ENCODE measurements at places on chromosomes 7 and 10.

- DNase-seq: no peak
Measured at GRCh38 chr7:85479918-85480643, 293.2 kb upstream of the SEMA3D start.

DNA sequence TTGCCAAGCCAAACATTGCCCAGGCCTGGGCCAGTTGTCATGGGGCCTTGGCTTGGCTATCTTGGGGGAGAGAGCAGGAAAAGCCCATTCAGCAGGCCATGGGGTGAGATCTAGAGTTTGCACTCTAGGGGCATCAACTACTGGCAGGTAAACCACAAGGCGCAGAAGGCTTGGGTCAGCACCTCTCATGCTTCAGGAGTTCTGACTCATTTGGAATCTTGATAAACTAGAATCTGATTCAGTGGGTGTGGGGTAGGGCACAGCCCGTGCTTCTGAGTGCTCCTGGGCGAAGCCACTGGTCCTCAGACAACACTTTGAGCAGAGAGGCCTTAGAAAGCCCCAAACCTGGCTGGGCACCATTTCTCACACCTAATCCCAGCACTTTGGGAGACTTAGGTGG, 81.1 kb downstream of the RGS10 start:
- no peak for DNase-seq

DNA sequence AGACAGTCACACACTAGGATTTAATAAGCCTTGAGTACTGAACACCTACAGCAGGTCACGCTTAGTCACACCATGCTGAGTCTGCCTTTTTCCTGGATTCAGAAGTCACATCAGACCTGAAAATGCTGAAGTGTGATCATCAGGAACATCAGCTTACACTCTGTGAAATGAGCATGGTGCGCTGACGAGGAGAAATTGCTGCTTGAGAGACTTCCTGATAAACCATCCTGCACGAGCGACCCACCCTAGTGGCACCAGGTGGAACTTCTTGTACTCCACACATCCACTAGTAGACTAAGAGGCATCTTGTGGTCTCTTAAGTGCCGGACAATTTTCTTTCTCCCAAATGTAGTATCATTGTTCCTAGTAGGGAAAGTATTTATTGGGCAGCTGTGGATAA, 51.8 kb upstream of the MRLN start:
- DNase-seq: no peak

GRCh38 chr10:79019441-79020014, 49.2 kb upstream of the ZMIZ1 start:
- no peak for DNase-seq

DNA sequence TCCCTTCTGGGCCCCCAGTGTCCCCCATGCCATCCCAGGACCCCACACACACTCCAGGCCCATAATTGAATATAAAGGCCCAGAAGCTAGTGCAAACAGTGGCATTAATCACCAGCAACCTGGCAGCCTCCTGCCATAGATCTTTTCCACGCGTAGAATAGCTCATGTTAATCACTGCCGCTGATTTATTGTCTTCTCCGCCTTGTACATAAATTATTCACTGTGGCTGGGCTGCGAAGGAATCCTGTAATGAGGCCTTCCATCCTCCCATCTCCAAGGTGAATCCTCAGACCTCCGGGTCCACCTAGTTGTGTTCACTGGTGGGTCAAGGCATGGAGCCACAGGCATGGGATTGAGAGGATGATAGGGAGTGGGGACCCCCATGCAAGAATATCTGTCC, 33.2 kb downstream of the KAZALD1 start:
- DNase-seq: no peak

- no peak for DNase-seq
Measured at GRCh38 chr7:18475488-18475887, 20.1 kb upstream of the HDAC9 start.

DNA sequence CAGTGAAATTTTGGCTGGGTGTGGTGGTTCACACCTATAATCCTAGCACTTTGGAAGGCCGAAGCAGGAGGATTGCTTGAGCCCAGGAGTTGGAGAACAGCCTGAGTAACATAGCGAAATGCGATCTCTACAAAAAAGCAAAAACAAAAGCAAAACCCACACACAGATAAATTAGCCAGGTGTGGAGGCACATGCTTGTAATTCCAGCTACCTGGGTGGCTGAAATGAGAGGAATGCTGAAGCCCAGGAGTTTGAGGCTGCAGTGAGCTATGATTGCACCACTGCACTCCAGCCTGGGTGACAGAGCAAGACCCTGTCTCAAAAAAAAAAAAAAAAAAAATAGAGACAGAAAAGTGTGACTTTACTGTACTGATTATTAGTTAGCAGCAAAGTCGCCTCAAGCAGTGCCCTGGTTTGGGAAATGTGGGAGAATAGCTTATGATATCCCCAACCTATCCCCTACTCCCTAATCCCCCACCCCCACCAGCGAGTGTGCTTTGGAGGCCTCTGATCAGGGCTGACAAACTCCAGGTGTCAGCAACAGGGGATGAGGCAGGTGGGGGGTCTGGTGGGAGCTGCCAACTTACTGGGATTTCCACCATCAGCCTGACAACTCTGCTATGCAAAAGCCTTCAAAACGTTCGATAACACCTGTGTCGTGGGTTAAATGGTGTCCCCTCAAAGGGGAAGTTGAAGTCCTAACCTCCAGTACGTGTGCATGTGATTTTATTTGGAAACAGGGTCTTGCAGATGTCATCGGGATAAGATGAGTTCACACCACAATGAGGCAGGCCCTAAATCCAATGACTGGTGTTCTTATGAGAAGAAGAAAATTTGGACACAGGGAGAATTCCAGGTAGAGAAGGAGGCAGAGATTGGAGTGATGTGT, 124.7 kb upstream of the SDK1 start:
- no peak for DNase-seq

DNA sequence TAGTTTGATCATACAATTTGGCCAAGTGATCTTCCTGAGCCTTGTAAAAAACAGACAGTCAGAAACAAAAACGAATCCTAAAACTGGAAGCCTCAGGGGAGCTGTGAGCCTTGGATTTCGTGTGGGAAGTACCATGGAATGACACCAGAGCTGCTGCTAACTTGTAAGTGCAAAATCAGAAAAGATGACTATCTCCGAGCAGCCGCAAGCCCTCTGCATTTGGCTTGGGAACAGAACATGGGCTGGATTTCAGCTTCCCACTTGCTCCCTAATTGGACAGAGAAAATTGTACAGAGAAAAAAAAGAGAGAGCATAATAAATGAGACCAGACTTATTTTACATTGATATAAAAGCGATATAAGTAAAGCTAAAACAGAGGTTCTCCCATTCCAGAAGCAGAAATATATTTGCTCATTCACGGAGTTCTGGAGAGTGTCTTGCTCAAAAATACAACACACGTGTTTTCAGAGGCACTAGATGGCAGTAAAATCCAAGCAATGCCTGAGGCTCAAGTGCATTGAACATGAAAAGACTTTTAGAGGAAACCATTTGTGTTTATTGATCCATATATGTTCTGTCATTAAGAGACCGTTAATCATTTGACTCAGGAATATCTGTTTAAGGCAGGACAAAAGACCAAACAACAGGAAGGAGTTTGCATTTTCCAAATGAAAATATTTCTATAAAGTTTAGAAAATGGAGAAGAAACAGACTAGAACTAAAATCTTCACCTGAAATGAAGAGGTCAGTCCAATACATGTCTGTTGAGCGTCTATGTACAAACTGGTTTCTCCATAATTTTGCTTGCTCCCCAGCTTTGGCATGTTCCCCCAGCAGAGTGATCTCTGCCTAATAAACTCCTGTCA, 78.3 kb upstream of the SLC26A5 start:
- peak; percentile 25 for DNase-seq

DNA sequence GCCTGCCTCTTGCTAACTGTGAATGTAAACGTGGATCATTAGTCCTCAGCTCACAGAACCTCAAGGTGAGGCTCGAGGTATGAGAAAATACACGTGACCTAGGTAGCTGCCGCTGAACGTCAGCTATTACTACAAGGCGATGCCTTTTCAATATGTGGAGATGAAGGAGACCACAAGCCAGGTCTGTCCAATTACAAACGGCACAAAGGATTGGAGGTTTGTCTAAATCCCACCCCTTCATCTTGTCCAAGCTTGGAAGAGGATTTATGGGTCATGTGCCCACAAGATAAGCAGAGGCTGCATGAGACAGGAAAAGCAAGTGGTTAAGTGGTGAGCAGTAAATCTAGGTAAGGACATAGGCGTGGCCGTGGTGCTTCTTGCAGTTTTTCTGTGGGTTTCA, 3.4 kb downstream of the H2BK1 start:
- DNase-seq: no peak

- DNase-seq: no peak
Measured at GRCh38 chr10:114420811-114421485, 16.6 kb upstream of the AFAP1L2 start.

- DNase-seq: no peak
Measured at GRCh38 chr10:123913688-123914268, 22.2 kb upstream of the CPXM2 start.

DNA sequence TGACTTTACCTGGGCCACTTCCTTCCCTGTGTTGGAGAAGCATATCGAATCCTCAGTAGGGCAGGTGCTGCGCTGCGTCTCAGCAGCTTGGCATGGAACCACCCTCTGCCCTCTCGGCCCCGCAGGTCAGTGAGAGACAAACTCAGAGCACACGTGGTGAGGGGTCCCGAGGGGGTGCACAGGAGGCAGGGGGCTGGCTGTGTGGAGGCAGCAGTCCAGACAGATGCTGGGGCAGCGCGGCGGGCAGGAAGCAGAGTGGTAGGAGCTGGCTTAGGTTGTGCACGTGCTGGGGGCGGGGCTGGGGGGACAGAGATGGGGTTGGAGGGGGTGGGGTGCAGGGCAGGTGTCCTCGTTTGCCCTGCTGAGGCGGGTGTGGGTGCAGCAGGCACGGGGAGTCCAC, 33.1 kb downstream of the NUB1 start:
- DNase-seq: no peak

DNA sequence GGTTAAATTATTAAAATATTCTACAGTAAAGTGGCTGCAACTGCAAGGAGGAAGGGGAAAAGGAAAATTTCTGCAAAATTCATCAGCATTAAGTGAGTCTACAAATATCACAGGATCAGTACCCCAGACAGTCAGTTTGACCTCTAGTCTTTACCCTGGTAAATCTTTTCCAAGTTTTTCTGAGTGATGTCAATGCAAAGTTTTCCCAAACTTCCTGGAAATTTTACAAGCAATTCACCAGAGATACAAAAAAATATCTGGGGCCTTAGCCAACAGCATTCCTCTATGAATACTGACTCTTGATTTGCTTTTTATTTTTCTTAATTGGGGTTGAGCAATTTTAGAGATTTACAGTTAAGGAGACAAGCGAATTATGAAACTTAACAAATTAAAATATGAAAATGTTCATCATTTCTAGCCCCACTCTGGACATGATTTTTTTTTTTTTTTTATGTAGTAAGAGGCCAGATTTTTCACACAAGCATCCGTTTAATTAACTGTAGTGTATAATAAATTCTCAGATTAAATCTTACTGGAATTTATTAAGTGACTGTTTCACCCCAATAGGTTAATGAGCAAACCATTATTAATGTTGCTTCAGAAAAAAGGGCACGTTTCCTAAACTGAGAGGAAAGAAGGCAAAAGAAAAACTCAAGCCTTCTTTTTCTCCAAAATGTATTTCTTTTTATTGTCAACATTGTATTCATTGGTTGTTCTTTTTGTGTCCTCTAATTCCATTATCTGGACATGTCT, 539.5 kb upstream of the FZD8 start:
- DNase-seq: no peak

- DNase-seq: no peak
Measured at GRCh38 chr10:127991543-127992255, 84.8 kb downstream of the PTPRE start.

- peak; percentile 61 for DNase-seq
Measured at GRCh38 chr7:99928994-99929729, at the start of gene GJC3. Gene GJC3 (minus strand): TSS chr7:99929620. CDS start chr7:99929620, 0 bp downstream.

DNA sequence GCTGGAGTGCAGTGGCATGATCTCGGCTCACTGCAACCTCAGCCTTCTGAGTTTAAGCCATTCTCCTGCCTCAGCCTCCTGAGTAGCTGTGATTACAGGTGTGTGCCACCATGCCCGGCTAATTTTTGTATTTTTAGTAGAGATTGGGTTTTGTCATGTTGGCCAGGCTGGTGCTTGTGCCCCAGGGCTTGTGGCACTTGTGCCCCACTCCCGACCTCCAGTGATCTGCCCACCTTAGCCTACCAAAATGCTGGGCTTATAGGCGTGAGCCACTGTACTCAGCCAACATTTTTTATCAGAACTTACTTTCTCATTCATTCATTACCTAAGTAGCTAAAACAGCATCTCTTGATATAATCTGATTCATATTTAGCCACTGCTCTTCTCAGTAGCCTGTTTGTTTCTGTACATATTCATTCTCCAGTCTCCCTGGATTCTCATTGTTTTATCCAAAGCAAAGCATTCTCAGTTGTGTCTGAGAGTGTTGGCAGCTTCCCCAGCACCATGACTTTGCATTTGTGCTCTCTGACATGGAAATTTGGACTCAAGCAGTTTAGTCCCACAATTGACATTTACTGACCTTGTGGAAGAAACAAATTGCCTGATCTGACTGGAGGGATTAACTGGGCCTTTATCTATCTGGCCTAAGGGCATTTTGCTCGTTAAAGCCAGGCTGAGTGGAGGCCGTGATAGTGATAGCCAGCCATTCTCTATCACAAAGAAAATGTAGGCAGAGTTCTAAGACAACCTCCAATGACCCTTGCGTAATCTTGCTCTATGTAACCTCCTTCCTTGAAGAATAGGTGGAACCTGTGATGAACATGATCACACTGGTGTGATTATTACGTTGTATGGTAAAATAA, 44.9 kb downstream of the AKR1B15 start:
- DNase-seq: no peak

DNA sequence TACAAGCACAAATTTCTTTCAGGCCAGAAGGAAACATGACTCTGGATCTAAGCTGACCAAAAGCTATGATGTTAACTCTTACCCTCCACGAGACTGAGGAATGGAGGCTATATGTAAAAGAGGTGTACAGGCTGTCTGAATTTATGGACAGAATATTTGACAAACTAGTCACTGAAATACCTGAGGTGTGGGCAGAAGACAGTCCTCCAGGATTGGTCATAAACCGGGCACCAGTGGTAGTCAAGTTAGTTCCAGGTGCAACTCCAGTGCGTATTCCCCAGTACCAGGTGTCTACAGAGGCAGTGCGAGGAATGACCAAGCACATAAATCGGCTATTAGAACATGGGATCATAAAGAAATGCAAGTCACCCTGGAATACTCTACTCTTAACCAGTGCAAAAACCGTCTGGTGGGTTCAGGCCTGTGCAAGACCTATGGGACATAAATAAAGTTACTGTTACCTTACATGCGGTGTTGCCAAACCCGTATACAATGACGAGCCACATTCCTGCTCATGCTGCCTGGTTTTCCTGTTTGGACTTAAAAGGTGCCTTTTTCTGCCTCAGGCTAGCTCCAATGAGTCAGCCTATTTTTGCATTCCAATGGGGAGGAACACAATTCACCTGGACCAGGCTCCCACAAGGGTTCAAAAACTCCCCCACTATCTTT, 6.7 kb upstream of the CYREN start:
- DNase-seq: no peak

- no peak for DNase-seq
Measured at GRCh38 chr7:109577265-109577664, 1007.6 kb downstream of the DNAJB9 start.

Measured in NCI-H1105 treated with DMSO at 0.1 percent for 48 hours (cell line).